ENCODE measurements at places on chromosomes 1 and 21.

DNA sequence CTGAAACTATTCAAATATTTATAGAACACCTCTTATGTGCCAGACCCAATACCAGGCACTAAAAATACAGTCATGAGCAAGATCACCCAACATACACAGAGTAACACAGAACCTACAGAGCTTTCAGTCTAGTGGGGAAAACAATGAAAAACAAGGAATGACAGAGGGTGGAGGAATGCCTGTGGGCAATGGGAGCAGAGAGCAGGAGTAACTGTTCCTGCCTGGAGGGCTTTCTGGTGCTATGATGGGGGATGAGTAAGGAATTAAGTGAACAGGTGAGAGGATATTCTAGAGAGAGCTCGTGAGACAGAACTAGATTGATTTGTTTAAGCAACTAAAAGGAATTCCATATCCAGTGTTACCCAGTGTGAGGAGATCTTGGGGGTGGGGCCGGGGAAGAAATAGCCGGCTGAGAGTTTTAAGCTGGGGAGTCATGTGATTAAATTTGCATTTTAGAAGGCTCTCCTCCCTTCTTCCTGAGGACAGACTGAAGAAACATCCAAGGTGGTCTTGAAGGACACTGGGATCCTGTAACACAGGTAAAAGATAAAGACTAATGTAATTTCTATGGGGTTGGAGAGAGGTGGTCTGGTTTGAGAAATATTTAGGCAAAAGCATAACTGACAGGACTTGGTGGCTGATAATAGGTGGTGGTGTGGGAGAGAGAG is 2.1 kb upstream of the CD53 start:
- DNase-seq: no peak

GRCh38 chr1:78088486-78088885 is 42.7 kb downstream of the GIPC2 start:
- DNase-seq: no peak

DNA sequence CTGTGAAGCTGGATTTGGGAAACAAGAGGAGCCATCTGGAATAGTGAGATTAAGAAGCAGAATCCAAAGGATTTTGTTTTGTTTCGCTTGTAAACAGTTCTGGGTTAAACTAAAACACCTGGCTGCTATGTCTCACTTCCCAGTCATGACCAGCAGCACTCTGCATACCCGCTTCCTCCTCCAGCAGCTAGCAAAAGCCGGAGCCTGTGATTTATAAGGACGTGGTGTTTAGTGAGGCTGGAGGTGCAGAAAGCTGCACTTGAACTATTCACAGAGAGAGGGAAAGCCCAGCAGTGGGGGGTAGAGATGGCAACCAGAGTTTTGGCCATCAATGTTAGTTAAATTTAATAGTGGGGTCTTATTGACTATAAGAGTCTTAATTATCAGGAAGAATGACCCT is 240.2 kb downstream of the AJAP1 start:
- no peak for DNase-seq

DNA sequence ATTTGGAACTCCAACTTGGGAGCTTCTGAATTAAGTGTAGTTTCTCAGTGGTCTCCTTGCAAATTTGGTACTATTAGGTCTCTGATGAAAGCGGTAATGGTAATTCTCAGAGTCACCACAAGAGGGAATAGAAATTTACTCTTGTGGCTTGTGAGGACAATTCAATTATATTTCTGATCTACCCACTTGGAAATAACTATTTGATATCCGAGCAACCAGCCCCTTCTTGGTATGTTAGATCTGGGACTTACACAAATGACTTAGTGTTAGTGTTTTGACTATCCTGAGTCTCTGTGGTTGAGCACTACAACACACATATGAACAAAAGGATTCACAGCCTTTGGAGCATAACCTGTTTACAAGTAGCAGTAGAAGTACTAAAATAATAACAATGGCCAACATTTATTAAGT is 68.1 kb downstream of the RPS6KA1 start:
- peak; percentile 39 for DNase-seq

DNA sequence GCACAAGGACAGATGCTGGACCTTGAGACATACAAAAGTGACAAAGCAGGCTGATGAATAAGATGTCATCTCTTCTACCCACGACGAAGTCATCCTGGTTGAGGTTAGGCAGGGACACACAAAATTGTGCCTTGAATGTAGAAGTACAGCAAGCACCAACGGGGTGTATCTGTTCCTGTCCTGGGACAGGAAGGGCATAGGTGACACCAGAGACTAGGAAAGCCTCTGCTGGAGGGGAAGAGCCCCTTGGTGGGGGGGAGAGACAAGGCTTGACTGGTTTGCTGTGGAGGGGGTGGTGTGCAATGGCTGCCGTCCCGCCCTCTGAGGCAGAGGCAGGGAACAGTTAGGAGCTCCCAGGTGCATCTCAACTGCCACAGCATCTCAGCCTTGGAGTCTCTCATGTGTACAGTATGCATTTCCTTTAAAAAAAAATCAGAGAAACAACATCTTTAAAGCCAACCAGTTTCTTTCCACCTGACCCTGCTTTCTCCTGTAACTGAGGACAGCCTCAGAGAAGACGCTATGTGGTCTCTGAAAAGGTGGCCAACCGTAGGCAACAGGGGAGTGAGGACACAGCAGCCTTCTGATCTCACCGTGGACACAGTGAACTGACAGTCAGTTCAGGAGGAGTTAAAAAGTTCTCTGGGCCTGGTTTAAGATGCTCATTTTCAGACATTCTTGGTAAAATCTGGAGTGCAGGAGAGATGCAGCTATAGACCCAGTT is 17.7 kb upstream of the GFI1 start:
- DNase-seq: no peak

DNA sequence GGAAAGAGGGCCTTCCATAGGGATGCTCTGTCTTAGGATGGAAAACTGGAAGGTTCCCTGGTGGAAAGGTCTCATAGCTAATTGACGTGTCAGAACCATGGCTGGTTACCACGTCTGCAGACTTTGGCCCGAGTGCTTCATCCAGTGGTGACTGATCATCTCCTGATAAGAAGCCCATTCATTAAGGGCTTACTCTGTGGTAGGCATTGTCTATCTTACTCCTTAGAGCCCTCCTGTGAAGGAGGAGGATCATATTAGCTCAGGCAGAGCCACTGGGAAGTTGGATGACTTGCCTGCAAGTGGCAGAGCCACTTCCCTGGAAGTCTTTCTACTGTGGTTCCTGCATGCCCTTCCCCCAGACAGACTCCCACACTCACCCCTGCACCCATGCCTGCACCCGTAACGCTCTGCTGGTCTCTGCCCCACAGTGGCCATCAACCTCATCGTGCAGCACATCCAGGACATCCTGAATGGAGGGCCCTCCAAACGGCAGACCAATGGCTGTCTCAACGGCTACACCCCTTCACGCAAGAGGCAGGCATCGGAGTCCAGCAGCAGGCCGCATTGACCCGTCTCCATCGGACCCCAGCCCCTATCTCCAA is 79.9 kb downstream of the UCK2 start:
- no peak for DNase-seq

- no peak for DNase-seq
These were observed 19.2 kb upstream of the VASH2 start for GRCh38 chr1:212930986-212931678.

DNA sequence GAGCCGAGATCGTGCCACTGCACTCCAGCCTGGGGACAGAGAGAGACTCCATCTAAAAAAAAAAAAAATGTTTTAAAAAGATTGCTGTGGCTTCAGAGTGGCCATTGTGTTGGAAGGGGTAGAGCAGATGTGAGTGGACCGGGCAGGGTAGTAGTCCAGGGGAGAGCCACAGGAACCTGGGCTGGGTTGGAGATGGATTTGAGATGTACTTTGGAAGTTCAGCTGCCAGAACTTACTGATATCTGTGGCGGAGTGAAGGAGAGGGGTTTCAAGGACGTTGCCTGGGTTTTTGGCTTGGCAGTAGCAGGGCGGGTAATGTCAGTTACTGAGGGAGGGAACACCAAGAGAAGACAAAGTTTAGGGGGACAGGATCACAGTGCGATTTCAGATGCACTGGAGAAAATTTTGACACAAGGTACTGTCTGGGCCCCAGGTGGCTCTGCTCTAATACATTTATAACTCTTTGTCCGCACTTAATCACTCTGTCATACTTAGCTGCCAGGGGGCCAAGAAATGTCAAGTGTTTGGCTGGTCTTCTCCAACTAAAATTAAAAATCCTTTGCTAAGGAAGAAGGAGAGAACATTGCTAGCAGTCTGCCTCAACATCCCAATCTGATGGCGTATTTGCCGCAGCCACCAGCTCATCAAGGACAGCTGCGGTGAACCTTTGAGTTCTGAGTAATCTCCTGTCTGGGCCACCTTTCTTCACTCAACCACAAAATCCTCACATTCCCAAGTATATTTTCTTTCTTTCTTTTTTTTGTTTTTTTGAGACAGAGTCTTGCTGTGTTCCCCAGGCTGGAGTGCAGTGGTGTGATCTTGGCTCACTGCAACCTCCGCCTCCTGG is 9.6 kb downstream of the EPHX1 start:
- no peak for DNase-seq

DNA sequence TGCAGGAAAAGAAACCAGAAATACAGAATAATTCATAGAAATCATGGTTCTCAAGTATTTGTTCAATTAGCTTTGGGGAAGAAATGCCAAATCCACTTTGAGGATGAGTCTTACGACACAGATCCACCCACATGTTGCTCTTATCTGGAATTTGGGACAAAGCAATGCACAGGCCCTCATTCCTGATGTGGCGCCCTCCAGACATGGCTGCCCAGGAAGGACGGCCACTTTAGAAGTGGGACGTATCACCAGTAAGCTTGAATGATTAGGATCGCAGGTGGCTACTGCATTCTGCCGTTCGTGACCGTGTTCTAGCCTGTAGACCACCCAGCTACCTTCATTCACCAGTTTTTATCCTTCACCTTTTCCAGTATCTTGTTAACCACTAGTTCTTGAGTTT is 20.1 kb upstream of the NCMAP start:
- DNase-seq: no peak

DNA sequence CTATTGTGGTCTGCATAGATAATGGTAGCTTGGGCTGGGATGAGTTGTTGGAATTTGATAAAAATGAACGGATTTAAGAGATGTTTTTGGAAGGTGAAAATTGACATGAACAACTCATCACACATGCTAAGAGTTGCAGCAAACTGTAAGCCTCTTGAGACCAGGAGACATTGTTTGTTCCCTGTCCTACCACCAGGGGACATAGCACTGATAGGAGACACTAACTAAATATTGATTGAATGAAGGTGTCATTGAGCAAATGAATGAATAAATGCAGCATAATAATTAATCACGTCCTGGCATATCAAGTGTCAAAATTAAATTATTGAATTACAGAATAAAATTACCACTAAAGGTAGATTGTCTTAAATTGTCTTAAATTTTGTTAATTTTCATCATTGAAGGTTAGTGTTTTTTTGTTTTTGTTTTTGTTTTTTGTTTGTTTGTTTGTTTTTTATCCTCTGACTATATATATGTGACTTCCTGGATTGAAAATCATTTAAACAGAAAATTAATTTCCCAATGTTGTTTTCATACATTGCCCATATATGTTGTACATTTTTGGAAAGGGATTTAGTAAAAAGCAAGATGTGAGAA is 285.3 kb upstream of the C1orf105 start:
- no peak for DNase-seq

GRCh38 chr1:47676311-47677054 is 238.6 kb downstream of the FOXD2 start:
- no peak for DNase-seq

DNA sequence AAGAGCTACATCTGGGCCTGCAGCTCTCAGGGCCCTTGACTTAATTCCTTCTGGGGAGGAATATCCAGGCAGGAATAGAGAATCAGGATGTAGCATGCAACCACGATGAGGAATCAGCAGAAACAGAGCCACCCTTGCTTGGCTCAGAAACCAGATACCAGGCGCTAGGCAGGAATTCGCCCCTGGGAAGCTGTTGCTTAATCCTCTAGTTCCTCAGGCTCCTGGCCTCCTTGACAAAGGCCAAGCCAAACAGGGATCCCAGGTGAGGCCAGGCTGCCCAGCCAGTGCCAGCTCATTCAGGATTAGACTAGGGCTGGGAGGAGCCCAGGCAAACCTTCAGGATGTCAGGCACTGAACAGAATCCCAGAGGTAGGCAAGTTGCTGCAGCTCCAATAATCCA is 48.2 kb upstream of the IRF2BP2 start:
- DNase-seq: no peak

GRCh38 chr1:25569597-25570396 is 26.4 kb downstream of the LDLRAP1 start:
- DNase-seq: no peak

DNA sequence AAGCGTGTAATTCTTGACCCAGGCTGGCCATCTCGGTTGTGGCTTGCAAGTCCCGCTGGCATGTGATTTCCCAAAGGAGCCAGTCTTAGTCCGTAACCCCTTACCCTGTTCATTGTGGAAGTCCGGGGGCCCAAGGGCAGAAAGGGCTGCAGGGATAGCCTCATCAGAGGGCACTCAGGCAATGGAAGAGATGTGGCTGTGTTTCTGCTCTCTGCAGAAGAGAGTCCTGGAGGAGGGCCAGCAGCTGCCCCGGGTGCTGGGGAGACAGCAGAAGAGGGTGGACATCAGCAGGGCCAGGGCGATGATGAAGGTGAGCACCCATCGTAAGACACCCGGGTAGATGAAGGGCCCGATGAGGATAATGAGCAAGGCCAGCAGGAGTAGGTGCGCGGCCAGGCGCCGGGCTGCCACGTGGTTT is 830 bp downstream of the RNF186 start:
- DNase-seq: no peak

DNA sequence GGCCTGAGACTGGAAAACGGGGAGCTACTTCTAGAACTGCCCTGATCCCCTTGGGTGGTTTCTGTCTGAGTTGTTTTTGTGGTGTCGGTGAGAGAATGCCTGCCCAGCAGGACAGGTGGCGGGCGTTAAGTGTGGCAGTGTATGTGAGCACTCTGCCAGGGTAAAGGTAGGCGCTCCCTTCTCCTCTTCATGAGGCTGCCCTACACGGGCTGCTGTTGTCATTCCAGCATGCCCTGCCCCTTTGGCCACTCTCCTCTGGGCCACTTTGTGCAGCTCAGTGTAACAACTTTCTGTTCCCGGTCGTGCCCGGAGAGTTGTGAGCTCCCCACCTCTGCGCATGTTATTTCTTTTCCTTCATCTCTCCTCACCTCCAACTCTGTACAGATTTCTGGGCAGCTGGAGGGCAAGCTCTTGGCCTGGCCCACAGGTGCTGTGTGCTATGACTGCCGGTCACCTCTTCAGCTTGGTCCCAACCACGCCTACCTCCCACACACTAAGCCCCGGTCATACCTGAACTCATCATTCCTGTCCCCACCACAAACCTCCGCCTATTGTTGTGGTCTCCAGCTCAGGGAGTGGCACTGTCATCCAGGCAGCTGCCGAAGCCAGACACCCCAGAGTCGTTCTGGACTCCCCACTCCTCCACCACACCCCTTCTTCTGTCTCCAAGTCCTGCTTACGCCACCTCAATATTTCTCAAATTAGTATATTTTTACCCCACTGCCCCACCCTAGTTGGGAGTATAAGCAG is 69.0 kb downstream of the GADD45A start:
- DNase-seq: no peak

GRCh38 chr1:108704496-108704895 is 8.2 kb upstream of the FNDC7 start:
- peak; percentile 60 for DNase-seq

GRCh38 chr1:84839544-84839943 is 53.5 kb downstream of the LPAR3 start:
- no peak for DNase-seq

All from Caki2 (cell line).